SK-MEL-5 (cell line): ENCODE measurements at places on chromosomes 16 and 17. TPM values are rescaled to one million over a fixed set of nuclear protein-coding genes. Genes with fewer than 3 reads are reported as not detected.

GRCh38 chr17:72222661-72223380, 102.0 kb downstream of the SOX9 start:
- DNase-seq: no peak

DNA sequence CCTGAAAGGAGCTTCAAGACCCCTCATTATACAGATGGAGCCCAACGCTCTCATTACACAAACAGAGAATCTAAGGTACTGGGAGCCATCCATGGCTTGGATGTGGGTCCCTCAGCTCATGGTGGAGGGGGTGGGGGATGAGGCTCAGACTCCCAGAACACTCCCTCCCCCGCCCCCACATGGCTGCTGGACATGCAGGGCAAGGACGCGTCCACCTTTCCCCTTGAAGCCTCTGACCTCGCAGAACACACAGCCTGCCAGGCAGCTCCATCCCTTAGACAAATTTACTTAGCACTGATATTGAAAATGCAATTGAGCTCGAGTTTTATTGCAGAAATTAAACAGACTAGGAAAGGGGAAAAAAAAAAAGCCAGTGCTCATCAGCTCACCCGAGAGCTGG, 203.9 kb downstream of the ZNF423 start:
- DNase-seq: no peak

- DNase-seq: no peak
These were observed 64.2 kb downstream of the SPECC1 start for GRCh38 chr17:20073055-20073979.

- DNase-seq: no peak
These were observed 361.8 kb upstream of the CDH5 start for GRCh38 chr16:66004699-66005098.

- DNase-seq: peak; percentile 62
These were observed 80.1 kb downstream of the ABCC6 start for GRCh38 chr16:16143038-16143763.

DNA sequence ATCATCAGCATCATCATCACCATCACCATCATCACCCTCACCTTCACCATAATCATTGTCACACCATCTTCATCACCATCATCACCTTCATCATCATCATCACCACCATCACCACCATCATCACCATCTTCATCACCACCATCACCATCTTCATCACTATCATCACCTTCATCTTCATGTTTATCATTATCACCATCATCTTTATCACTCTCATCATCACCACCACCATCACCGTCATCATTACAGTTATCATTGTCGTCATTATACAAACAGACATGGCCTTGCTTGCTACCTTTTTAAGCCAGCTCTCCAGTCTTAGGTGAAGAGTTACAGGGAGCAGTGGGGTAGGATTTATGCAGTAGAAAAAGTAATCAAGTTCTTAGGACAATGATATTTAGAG, 114.9 kb downstream of the IRF8 start:
- DNase-seq: no peak

DNA sequence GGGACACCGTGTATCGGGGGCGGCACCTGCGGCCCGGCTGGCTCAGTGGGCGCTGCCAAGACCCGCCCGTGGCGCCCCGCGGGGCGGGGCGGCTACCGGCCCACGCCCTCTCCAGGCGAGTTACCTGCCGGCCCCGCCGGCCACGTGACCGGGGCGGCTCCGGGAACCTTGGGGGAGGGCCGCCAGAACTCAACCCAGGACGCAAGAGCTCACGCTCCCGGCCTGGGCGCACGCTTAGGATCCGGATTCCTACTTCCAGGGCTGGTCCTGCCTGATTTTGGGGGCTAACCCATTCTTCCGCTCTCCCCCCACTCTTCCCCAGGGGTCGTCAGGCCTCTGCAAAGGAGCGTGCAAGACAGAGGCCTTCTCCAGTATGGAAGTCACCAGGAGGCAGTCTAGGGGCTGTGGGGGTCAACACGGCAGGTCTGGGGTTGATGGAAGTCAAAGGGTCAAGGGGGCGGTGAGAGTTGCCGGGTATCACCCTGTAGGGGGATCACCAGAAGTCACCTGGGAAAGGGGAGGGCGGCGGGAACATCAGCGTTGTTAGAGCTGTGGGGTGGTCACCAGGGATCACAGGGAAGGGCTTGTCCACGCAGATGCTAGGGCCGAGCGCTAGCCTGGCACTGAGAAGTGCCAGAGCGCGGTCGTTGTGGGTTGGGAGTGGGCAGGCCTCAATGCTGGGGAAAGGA, 354 bp upstream of the ESRP2 start:
- DNase-seq: no peak

- DNase-seq: peak; percentile 22
These were observed 7.5 kb downstream of the NETO2 start for GRCh38 chr16:47136099-47136842.

GRCh38 chr16:4602331-4602730, 12.4 kb downstream of the UBALD1 start:
- no peak for DNase-seq

DNA sequence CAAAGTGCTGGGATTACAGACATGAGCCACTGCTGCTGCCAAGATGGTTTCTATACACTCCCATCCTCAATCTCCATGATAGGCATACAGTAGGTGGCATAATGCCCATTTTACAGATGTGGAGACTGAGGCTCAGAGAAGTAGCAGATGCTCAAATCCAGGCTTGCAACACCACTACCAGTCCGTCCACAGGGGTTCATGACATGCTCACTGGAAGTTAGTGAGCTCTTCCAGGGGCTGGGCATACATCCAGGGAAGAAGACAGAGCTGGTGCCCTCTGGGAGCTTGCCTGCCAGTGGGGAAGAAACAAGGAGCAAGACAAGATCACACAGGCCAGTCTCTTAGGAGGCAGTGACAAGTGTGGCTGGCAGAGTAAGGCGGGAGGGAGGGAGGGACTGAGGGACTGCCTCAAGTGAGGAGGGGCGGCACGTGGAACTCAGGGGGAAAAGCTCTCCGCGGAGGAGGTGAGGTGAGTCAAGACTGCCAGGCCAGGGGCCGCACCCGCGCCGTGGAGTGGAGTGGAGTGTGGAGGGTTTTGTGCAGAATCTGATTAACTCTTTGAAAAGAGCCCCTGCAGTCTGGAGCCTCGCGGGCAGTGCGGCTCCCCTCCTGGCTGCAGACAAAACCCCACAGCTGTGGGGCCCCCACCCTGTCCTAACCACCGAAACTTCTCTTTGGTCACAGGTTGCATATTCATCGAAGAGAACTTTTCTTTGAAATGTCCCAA, 27.9 kb downstream of the SREBF1 start:
- DNase-seq: no peak

GRCh38 chr17:52827526-52827925, 669.0 kb upstream of the CA10 start:
- DNase-seq: no peak

DNA sequence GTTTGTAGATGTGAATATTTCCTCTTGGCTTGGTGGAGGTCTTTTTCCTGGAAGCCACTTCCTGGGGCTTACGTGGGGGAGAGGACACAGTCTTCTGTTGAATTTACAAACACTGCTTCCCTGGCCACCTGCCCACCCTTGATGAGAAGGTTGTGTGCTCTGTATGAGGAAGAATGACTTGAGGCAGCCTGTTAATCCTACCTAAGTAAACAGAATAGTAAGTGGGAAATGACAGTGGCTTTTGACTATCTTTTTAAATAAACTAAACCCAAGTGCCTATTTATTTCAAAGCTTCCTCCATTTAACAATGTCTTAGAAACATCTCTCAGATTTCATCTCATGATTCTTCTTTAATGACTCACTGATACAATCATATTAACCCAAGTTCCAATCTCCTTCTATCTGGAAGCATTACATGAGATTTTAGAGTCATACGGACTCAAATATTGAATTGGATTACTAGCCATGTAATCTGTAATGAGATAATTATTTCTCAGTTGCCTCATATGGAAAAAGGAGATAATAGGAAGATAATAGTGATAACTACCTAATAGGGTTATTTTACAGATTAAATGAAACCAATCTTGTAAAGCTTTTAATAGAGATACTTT, 96.6 kb upstream of the SMIM36 start:
- DNase-seq: no peak

DNA sequence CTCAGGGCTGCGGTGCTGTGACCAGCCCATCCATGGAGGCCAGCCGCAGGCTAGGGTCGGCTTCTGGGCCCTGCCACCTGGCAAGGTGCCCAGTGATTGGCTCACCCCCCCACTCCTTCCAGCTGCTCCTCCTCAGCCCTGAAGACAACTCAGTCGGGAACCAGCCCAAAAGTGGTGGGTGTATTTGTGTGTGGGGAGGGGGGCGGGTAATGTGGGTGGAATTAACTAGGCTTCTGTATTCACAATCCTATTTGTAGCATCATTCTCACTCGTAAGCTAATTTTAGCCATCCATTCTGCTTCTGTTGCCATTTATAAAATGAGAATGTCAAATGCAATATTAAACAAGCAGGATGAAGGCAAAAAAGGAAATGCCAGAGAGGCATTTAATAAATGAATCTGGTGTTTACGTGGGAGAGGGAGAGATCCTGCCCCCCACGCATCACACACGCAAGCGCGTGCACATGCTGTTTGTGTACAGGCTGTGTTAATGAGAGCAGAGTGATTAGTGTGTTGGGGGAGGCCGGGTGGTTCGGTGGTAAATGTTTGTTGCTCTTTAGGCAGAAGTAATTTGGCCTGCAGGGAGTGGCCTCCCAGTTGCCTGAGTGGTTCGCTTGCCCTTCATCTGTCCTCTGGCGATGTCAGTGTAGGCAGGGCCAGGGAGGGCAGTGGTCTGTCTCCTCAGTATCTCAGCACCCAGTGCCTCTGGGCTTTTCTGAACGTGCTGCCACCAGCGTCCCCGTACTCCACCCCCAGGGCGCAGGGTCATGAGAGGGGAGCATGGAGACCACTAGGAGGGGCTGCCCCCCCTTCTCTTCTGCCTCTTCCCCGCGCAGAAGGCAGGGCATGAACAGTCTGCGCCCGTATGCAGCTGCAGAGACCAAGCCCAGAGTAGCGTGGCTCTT, 140.1 kb downstream of the CCDC182 start:
- no peak for DNase-seq

- DNase-seq: no peak
These were observed 4.0 kb downstream of the HIC1 start for GRCh38 chr17:2058586-2059546.

- DNase-seq: peak; percentile 71
These were observed 23.7 kb downstream of the CDH1 start for GRCh38 chr16:68760671-68761275.

- DNase-seq: no peak
These were observed 143.8 kb downstream of the CCT6B start for GRCh38 chr17:34817252-34818035.

- peak; percentile 32 for DNase-seq
These were observed 474 bp downstream of the CLN3 start for GRCh38 chr16:28491230-28491969.

DNA sequence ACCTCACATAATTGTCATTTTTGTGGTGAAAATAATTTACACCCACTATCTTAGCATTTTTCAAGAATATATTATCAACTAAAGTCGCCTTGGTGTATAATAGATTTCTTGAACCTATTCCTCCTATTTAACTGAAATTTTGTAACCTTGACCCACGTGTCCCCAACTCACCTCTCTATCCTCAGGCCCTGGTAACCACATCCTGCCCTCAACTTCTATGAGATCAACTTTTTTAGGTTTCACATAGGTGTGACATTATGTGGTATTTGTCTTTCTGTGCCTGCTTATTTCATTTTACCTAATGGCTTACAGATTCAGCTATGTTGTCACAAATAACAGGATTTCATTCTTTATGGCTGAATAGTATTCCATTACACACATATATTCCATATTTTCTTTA, 73.0 kb upstream of the CNTNAP4 start:
- no peak for DNase-seq

DNA sequence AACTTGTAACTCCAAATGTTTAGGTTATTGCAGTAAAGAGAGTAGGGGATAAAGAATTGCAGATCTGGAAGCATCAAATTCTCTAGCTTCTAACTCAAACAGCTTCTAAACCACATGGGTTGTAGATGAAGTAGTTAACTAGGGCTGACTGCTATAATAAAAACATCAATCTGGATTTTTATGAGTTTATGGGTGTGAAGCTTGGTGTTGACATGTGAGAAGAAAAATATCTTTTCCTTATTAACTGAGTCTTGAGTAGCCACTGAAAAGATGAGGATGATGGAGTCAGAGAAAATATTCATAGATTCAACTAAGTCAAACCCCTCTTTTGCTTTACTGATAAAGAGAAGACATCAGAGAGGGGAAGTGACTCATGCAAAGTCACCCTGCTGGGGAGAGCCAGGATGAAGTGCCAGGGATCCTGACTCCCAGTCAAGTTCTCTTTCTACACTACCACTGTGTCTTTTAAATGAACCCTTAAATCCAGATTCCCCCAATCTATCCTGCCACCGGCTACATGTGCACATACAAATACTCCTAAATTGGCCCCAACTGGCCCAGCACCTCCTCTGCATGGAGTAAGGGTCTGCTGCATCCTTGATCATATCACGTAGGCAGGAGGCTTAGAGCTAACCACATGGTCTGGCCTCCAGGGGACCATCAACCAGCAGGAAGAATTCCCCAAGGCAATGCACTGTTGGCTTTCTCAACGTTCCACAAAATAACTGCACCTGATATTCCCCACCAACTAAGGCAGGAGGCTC, 264.0 kb upstream of the CCL2 start:
- DNase-seq: no peak

DNA sequence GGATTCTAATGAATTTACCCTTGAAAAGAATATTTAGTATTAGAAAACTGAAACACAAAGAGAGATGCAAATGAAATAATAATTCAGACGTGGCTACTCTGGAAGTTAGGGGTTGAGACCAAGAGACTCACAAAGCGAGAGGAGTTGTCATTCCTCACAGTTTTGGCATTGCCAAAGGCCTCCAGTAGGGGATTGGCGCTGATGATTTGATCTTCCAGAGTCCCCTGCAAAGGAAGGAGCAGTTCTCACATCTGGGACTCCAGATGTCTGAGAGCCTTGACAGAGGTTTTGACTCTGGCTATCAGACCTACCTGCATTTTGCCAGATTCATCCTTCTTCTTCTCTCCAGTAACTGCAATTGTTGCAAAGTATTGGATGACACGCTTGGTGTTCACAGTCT, 6.6 kb downstream of the MYH8 start:
- no peak for DNase-seq

The HSD3B7 gene
- 4.3 and 5.2 TPM in 2 replicates for total RNA-seq

The RPRML gene
- total RNA-seq: not detected in 2 replicates

The CA5A gene
- total RNA-seq: not detected in 2 replicates

The CCDC144A gene
- 0.61 TPM in 1 of 2 replicates, not detected in the other for total RNA-seq

The UMOD gene
- not detected in 2 replicates for total RNA-seq

The TNFRSF17 gene
- not detected in 2 replicates for total RNA-seq

The DPEP3 gene
- total RNA-seq: not detected in 2 replicates

The KRT33A gene
- total RNA-seq: not detected in 2 replicates

The CCL4 gene
- total RNA-seq: not detected in 2 replicates

The ZSCAN32 gene
- total RNA-seq: 9.0 and 13.3 TPM in 2 replicates
